ENCODE measurements at places on chromosomes 1 and 21.

- DNase-seq: no peak
Observed at GRCh38 chr1:233327651-233328141, at the start of gene MAP3K21. TSS of gene MAP3K21 (plus strand) at chr1:233327724. CDS start at chr1:233328029, 305 bp downstream.

- no peak for DNase-seq
Observed at GRCh38 chr1:64595871-64596515, 126.1 kb downstream of the CACHD1 start.

DNA sequence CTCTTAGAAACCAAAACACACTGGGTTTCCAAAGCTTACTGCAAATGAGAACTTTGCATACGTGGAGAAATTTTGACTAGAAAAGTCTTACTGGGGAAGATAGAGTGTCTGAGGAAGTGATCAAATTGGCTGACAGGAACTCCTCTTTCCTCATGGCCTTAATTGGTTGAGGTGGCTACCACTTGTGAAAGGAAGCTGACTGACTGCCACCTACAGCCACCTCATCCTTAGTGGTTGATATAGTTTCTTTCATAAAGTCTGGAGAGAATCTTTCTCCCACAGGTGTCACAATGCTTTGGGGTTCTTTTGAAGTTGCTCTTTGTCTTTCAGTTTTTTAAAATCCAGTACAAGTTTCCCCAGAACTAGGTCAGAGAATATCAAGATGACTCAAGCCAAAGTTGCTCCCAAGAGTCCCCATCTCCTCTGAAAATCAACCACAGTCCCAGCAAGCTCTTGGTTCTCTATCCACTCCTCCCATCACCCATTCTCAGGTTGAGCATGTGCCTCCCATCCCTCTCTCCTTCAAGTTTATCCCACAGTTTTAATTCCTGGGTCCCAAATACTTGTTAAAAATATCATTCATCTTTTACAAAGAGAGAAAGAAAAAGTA lies 43.3 kb downstream of the GPR88 start:
- no peak for DNase-seq

DNA sequence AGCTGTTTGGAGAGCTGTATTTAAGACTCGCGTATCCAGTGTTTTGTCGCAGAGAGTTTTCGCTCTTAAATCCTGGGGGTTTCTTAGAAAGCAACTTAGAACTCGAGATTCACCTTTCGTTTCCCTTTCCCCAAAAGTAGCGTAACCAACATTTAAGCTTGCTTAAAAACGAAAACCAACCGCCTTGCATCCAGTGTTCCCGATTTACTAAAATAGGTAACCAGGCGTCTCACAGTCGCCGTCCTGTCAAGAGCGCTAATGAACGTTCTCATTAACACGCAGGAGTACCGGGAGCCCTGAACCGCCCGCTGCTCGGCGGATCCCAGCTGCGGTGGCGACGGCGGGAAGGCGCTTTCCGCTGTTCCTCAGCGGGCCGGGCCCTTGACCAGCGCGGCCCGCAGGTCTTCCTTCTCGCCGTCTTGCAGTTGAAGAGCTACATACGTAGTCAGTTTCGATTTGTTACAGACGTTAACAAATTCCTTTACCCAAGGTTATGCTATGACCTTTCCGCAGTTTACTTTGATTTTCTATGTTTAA lies 1.9 kb downstream of the OLIG1 start:
- no peak for DNase-seq

- no peak for DNase-seq
Observed at GRCh38 chr1:247211339-247211738, 39.5 kb upstream of the ZNF124 start.

DNA sequence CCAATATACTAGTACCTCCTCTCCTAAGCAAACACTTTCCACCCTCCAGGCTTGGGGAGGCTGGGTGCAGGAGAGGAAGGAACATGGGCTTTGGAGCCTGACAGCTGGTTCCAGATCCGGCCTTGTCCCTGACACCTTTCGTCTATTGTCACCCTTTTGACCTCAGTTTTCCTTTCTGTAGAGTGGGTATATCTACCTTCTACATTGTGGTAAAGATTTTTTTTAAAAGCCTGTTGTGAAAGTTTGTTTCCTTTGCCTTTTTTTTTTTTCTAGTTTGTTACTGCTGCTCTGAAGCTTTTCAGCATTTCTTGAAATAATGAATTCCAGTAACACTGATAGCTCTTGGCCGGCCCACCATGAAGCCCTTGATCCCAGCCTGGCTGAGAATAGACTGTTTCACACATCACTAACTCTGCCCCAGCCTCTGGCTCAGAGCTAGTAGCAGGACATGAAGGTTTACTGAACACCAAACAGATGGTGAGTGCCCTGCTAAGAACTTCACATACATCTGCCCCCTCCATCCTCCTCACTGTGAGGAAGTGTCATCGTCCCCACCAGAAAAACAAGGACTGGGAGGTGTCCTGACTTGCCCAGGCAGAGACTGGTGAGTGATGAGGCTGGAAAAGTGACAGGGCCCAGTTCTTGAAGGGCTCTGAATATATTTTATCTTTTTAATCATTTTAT lies 33.0 kb upstream of the ID3 start:
- no peak for DNase-seq

- no peak for DNase-seq
Observed at GRCh38 chr1:205961991-205962820, 18.9 kb upstream of the SLC26A9 start.

All from stimulated activated CD4-positive, alpha-beta T cell treated with anti-CD3 and anti-CD28 coated beads, TNF-alpha, amount 100 ng/mL, for 4 hours (primary cell).